ENCODE measurements at places on chromosomes 16 and 17.

DNA sequence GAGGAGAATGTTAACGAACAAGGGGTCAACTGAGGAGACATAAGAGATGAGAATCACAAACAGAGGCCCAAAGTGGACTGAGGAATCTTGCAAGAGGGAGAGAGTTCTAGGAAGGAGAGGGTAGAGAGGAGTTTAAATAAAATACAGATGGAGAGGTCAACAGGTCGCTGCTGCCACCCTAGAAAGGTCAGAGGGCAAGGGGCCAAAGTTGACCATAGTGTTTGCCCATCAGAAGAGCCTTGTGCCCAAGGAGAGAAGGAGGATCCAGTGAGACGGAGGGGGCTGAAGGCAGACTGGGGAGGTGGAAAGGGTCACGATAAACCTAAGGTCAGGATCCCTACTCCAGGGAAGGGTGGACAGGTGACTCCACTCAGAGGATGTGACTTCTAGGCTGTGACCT, 6.9 kb upstream of the ITGA3 start:
- no peak for DNase-seq

GRCh38 chr17:59388069-59388556, 56.7 kb downstream of the YPEL2 start:
- DNase-seq = no peak

DNA sequence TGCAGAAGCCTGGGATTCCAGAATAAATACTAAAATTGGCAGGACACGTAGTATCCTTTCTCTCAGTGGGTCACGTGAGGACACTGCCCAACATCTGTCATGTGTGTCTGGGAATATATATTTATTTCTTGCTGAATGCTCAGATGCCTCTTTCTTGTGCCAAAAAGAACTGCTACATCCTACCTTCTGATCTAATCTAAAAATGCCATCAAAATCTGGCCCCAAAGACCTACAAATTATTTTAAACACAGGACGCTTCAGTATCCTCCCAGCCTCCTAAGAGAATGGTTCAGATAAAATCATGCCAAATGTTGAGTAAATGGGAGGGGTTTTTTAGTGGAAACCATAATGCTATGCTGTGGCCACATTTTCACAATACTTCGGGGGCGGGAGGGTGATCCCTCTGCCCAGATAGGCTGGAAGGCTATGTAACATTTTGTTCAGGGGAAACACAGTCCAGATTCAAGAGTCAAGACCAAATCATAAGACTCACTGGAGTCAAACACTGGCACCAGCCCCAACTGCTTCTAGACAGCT, 22.9 kb upstream of the CORO6 start:
- peak; percentile 49 for DNase-seq

- no peak for DNase-seq
Measured at GRCh38 chr16:962901-963814, 7.6 kb downstream of the LMF1 start.

- peak; percentile 85 for DNase-seq
Measured at GRCh38 chr16:55471448-55472097, 7.4 kb upstream of the MMP2 start.

Data from brain microvascular endothelial cell (primary cell).